ENCODE measurements at places on chromosomes 5 and 9.

GRCh38 chr5:52909192-52909591 is 80.0 kb upstream of the ITGA2 start:
- no peak for DNase-seq

DNA sequence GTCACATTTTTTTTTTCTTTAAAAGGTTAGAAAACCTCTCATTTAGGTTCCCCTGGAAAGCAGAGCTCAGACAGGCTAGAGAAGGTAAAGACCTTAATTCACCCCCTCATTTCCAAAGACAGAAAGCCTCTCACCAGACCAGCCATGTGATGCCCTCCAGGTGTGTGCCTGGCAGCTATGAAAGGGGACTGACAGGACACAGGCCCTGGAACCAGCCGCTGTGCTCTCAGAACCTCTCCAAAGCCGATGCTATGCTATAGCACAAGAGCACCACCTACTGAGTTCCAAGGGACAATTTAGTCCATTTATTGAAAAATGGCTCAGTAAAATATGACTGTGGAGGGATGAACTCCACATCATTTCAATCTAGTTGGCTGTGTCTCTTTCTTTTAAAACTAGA is 48.8 kb downstream of the FANCC start:
- DNase-seq, result peak; percentile 70

- DNase-seq, result no peak
Observed at GRCh38 chr5:2492476-2492875, 259.0 kb downstream of the IRX2 start.

- no peak for DNase-seq
Observed at GRCh38 chr9:124675261-124676158, 95.6 kb downstream of the NR6A1 start.

DNA sequence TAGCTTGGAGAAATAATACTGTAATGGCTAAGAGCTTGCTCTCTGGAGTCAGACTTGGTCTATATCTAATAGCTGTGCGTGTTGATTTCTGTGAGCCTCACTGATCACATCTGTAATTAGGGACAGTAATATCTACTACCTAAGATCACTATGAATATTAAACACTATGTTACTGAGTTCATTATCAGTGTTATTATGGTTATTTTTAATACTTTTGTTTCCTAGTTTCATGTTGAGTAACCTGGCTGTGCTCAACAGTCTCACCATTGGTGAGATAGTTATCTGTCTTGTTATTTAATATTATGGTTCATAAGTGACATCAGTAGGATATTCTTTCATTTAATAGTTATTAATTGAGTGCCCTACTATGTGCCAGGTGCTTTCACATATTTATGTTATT is 22.4 kb upstream of the CAVIN4 start:
- no peak for DNase-seq

DNA sequence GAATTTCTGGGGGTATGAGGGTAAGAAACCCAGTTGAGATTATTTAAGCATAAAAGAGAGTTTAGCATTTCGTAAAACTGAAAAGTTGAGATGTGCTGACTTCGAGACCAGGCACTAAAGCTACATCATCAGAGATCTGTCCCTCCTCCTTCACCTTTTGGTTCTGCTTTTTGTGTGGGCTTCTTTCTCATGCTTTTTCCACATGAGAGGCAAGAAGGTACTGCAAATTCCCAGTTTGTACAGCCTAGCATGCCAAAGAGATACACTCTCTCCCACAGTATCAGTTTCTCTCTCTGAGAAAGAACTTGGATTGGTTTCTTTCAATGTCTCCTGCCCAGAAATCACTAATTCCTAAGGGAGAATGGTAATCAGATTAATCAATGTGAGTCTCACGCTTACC is 584.7 kb downstream of the SEMA5A start:
- DNase-seq, result no peak

Data from cerebellar cortex (tissue), 1 donor.